NCI-H2029 (cell line): ENCODE measurements at places on chromosomes 1 and 21.

DNA sequence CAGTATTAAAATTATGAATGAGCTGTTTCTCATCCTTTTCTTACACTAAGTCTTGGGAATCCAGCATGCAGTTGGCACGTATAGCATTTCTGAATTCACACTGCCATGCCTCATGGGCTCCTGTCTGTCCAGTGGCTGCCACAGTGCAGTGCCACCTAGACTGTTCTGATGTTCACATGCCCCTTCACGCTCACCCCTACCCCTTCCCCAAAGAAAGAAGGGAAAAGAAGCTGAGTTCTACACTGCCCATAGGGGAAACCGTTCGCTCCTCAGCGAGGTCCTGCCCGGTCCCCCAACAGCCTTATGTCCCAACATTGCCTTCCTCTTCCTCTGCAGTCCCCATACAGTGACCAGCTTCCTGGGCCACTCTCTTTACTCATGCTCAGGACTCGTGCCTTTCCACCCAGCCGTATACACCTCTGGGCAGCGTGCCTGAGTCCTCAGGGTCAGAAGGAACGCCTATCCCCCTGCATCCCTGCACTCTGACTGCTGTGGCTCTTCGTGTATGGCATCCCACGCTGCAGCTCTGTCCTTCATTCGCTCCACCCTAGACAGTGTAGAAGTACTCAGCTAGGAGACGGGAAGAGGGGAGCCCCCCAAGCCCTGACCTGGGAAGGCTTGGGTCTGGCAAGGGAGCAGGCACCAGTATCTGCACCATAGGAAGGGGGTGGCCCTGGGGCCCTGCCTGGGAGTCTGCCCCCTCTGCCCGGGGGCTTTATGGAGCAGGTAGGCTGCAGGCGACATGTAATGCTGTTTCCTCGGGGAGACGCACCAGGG is 24.1 kb upstream of the ARF1 start:
- DNase-seq: no peak

DNA sequence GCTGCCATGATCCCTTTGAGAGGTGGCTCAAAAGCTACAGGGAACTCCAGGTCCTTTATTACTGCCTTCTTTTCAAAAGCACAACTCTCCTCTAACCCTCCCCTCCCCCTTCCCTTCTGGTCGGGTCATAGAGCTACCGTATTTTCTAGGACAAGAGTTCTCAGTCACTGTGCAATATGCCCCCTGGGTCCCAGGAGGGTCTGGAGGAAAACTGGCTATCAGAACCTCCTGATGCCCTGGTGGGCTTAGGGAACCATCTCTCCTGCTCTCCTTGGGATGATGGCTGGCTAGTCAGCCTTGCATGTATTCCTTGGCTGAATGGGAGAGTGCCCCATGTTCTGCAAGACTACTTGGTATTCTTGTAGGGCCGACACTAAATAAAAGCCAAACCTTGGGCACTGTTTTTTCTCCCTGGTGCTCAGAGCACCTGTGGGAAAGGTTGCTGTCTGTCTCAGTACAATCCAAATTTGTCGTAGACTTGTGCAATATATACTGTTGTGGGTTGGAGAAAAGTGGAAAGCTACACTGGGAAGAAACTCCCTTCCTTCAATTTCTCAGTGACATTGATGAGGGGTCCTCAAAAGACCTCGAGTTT is 3.1 kb downstream of the BTG2 start:
- no peak for DNase-seq

DNA sequence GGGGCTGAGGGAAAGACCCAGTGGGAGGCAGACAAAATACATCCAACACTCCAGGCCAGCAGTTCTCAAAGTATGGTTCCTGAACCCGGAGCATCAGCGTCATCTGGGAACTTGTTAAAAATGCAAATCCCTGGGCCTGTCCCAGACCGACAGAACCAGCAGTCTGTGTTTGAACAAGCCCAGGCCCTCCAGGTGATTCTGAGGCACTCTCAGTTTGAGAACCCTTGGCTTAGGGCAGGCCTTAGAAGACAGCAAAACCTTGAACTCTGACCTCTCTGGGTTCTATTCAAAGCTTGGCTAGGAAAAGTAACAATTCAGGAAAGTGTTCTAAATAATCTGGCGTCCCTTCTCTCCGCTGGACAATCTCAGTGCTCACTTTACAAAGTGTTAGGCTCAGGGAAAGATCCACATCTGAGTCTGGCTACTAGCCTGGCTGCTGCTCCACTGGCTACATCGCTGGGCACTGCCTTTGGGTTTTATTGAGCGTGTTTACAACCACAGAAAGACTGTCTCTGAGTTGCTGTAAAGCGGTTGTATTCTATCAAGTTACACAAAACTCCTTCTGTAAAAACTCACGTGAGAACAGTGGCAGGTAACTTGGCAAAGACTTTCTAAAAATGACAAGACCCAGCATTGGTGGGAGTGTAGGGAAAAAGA is 166.1 kb downstream of the HIVEP3 start:
- DNase-seq: no peak

DNA sequence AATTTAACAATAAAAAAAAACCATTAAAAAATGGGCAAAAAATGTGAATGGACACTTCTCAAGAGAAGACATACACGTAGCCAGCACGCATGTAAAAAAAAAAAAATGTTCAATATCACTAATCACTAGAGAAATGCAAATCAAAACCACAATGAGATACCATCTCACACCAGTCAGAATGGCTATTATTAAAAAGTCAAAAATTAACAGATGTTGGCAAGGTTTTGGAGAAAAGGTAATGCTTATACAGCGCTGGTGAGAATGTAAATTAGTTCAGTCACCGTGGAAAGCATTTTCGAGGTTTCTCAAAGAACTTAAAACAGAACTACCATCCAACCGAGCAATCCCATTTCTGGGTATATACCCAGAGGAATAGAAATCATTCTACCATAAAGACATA is 1091.5 kb upstream of the B3GALT2 start:
- no peak for DNase-seq

DNA sequence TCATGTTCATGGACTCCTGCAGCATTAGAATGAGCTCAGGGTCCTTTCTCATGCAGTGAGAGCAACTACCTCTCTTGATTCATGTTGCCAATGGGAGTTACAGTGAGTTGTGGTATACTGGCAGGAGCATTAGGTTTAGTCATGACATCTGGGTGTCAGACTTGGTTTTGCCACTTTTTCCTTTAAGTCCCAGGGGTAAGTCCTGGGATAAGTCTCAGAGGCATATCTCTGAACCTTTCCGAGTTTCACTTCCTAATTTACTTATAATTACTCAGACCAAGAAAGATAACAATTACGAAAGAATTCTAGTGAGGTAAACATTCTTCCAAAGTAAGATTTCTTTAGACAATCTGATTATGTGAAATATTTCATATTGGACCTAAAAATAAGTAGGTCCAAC is 606.0 kb downstream of the SMYD3 start:
- DNase-seq: no peak

DNA sequence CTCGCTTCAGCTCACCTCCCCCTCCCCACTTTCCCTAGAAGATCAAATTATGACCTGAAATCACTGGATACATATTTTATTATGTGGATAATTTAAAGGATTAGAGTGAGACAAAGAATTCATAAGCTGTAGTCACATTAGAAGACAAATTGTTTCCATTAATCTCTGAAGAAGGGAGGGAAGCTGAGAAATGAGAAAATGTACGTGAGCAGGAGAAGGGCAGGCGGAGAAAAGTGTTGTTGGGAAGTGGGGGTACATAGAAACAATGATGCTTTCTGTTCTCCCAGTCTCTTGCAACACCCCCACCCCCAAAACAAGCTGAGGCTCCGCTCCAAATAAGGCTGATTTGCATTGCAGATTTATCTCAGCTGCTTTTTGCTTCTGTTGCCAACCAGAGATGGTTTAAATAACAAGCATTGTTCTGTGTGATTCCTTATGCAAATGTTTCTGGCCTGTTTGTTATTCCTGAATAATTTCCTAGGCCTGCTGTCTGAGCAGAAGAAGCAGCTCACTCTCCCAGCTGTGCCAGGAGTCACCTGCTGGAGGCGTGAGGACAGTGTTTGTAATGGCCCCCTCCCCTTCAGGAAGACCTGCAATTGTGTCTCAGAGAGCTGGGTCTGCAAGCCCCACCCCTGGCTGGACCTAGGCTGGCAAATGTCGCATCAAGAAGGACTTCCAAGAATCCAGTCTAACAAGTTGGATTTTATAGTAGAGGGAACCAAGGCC is 121.8 kb upstream of the TNR start:
- DNase-seq: no peak

DNA sequence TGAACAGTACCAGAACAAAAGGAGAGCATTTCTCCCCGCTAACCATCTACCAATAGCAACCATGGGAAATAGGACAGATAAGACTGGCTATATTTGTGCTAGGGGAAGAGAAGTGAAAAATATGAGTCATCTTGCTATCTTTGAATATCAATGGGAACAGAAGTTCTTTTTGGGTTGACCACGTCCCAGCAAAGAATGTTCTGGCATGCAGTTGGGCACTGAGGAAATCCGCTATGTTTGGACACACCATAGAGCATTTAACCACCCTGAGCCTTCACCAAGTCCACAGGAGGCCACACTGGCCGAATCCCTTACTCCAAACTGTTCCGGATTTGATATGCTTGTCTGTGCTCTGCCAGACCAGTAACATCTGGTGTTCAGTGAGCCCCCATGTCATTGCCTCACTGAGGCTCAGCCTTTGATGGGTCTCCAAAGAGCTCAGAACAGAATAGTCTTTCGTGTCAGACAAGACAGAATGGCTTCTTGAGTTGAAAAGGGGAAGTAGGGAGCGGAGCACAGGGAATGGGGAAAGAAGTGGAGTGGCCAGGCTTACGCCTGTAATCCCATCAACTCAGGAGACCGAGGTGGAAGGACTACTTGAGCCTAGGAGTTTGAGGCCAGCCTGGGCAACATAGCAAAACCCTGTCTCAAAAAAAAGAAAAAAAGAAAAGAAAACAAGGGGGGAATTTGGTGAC is 81.4 kb downstream of the SMYD2 start:
- DNase-seq: no peak
